ENCODE measurements at places on chromosomes 3 and 15.

DNA sequence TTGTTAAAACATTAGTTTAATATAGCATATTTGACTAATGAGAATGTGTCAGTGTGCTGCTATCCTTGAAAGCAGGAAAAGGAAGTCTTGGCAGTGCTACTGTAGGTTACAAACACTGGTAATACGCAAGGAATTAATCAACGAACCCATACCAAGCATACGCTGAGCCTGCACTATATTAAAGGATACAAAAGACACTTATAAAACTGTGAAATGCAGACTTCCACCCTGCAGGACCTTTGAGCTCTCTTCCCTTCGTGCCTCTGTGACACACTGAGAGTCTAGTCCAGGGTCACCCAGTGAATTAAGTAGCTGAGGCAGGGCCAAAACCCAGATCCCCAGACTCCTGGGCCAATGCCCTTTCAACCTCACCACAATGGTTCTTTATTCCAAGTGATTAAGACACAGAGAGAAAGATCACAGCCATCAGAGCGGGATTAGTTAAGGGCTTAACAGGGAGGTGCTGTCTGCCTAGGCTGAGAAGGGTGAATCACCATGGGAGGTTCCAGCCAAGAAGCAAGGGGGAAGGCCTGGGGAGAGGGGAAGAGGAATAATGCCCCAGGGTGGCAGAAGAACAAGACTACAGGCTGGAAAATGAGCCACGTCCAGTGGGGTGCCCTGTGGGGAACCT lies 6.8 kb downstream of the ANXA2 start:
- no peak for DNase-seq

DNA sequence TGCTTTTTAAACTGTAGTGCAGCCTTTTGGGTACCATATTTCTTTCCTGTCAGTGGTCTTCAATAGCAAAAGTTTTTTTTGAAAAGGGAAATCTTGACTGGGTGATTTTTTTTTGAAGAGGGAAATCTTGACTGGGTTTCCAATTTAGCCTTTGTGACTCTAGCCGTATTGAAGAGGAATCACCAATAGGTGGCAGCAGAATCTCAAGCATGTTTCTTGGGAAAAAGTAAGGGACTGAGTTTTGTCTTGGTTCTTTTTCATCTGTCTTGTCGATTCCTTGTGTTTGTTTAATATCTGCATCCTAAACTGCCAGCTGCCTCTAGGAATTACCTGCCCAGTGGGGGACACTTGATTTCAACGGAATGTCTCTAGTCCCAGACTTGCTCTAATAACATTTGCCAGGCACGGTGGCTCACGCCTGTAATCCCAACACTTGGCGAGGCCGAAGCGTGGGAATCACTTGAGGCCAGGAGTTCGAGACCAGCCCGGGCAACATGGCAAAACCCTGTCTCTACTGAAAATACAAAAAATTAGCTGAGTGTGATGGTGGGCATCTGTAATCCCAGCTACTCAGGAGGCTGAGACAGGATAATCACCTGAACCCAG lies 89.2 kb downstream of the RBPMS2 start:
- no peak for DNase-seq

DNA sequence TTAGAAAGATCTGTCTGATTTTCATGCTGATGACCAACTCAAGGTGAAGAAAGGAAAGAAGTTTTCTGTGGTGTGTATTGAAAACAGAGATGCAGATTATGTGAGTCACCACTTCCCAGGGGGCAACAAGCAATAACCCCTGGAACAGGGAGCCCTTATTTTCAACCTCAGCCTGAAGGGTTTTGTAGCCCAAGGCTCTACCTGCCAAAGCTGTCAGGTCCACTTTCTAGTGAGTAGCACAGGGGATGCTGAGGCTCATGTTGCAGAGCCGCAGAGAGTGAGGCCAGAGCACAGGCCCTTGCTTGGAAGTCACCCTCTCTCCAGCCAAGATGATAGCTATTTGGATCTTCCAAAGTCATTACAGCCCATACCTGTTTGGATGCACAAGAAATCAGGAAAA lies 152.2 kb upstream of the SLC24A5 start:
- DNase-seq = no peak

DNA sequence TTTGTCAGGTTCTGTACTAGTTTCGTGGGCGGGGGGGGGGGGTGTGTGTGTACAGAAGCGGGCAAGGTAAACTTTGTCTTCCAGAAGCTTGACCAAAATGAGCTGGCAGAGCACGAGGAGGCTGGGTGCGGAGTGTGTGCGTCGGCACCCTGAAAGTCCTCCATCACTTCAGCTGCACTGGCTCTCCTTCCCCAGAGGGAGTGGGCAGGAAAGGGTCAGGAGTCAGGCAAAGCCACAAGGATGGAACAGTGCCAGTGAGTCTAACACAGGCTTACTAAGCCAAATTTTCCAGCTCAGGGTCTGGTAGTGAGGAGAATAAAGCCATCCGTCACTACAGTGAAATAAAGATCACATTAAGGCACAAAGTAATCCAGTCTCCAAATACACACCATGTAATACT lies 11.9 kb upstream of the SH3GL3 start:
- DNase-seq = no peak

DNA sequence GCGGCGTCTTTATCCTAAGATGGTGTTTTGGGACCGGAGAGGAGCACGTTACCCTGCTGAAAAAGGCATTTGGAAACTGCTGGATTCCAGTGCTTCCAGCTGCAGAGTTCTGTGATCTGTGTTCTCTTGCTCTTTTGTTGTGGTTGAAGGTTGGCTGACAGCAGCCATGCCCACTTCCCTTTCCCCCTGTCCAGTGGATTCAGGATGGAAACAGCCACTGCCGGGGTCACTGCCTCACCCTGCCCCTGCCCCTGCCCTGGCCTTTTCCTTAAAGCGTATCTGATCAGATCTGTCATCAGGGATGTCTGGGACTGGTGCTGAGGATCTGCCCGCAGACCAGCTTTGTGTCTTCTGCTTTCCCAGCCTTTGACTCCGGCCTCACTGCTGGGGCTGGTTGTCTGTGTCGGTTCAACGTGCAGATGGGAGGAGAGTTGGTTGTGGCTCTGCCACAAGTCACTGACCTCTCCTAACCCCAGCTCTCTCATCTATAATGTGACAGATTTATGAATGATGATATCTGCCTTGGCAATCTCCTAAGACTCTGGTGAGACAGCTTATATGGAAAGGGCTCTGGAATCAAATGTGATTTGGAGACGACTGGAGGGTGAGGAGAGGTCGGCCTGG lies 219.4 kb upstream of the BHLHE40 start:
- DNase-seq = no peak

GRCh38 chr3:28743831-28744230 lies 395.2 kb upstream of the AZI2 start:
- no peak for DNase-seq

DNA sequence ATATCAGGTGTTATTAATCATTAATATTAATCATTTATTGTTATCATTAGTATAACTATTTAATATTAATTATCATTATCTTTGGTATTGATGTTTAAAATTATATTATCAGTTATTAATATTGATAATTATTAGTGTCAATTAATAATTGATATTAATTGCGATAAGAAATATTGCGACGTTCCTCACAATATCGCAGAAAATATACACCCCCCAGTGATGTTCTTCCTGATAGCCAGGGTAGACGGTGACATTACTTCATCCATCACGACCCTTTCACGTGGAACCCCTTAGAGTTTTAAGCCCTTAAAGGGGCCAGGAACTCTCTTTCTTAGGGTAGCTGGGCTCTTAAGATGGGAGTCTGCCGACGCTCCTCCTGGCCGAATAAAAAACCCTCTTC lies 98.6 kb upstream of the OSBPL11 start:
- DNase-seq = no peak

GRCh38 chr3:186070550-186070949 lies 38.3 kb downstream of the ETV5 start:
- DNase-seq = no peak

- no peak for DNase-seq
Measured at GRCh38 chr15:58010983-58011382, 54.5 kb downstream of the ALDH1A2 start.

DNA sequence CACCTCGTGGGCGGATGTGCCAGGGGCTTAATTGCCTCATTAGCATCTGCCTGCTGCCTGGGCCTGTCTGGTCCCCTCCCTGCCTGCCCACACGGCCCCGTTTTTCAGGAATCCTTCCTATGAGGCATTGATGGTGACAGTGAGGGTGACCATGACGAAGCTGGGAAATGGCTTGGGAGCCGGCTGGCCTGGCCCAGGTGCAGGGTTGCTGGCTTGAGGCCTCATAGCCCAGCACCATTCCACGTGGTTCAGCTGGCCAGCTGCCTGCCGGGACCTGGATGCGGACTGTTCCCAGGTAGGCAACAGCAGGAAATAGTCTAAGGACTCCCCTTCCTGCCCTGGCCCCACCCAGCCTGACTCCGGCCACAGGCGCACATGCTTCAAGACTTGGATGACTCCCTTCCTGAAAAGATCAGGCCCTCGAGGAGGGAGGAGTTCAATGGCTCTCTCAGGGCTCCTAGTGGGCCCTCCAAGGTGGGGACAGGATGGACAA lies 8.9 kb upstream of the DUSP7 start:
- no peak for DNase-seq

DNA sequence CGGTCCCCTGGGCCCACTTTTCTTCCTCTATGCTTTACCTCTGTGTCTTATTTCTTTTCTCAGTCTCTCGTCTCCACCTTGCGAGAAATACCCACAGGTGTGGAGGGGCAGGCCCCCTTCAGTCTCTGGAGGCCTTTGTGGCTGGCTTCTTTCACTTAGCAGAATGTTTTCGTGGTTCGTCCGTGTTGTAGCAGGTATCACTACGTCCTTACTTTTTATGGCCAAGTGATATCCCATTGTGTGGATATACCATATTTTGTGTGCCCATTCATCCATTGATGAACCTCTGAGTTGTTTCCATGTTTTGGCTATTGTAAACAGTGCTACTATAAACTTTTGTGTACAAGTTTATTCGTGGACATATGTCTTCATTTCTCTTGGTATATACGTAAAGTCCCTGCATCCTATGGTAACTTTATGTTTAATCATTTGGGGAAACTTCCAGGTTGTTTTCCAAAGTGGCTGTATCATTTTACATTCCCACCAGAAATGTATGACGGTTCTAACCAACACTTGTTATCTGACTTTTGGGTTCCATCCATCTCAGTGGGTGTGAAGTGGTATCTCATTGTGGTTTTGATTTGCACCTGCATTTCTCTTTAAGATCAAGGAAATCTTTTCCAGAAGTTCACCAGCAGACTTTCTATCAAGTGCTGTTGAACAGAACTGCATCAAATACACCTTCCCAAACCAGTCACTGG lies 5.6 kb downstream of the PIGZ start:
- DNase-seq = no peak

DNA sequence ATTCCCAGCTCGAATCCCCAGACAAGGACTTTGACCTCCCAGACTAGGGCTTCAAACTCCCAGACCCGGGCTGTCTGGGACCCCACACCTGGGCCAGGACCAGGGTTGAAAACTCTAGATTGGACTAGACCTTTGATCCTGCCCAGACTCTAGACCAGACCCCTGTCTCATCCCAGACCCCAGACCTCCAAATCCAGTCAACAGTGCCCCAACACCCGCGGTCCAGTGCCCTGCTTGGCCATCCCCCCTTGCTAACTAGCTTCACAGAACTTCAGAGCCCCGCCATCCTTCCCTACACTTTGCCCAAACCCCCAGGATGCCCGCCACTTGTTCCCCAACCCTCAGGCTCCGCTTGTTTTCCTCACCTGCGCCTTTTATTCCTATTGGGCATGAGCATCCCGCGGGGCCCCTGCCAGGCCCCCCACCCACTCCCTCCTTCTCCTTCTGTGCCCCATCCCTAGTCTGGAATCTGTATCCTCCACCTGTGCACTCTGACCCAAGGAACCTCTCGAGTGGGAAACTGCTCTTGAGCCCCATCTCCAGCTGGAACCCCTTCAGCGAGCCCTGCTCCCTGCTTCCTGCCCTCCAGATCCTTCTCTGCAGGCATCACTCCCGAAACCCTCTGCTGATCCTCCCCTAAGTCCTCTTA lies 604 bp downstream of the GNAI2 start:
- no peak for DNase-seq

DNA sequence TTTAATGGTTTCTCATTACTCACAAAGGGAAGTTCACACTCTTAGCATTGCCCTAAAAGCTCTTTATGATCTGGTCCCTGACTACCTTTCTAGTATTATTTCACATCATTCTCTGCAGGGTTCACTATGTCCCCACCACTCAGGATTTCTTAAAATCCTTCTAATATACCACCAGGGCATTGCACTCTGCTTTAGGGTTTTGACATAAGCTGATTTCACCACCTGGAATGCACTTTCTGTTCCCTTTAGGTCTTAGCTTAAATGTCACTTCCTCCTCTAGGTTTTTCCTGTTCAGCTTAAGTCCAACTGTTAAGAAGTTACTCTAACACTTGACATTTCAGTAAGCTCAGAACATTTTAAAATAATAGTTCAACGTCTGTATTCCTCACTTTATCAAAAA lies 81.7 kb downstream of the HCN4 start:
- no peak for DNase-seq

- no peak for DNase-seq
Measured at GRCh38 chr15:60656481-60656880, 177.5 kb upstream of the ICE2 start.

GRCh38 chr3:195034101-195034500 lies 236.9 kb downstream of the XXYLT1 start:
- DNase-seq = no peak

DNA sequence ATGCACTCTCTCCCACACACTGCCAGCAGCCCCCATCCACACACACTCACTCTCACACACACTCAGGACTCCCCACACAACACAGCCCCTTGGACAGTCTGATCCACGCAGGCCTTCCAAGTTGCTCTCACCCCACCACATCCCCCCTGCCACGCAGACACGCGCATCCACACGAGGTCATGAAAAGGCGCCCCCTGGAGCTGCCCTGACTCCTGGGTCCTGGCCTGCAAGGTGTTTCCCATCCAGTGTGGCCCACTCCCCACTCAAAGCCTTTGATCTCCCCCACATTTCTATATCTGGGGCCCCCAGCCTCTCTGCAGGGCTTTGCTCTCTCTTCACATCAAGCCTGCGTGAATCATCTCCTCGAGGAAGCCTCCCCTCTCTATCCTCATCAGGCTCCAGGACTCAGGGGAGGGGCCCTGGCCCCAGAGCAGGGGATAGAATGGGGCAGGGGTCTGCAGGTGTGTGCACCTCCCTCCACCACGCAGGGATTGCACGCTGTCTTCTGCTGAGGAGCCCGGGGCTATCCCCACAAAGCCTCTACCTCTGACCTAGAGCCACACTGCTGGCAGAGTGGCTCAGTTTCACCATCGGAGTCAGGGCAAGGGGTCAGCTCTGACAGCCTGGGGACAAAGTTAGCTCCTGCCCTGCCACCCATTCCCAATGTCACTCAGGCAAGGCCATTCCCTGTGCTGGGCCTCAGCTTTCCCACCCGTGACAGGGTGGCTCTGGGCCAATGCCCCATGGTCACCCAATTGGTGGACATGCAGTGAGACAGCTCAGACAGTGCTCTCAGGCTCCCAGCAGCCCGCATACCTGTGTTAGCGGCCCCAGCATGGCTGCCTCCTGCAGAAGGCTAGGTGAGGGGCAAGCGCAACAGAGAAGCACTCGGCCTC lies 6.4 kb downstream of the MYL3 start:
- DNase-seq = no peak

- DNase-seq = no peak
Measured at GRCh38 chr15:100722551-100723314, 120.3 kb downstream of the ASB7 start.

GRCh38 chr3:169901453-169901852 lies 9.9 kb upstream of the SAMD7 start:
- no peak for DNase-seq
